ENCODE measurements at places on chromosomes 4 and X.
A peak's percentile ranks its signal among the peaks of the same experiment; 100 is the strongest.

DNA sequence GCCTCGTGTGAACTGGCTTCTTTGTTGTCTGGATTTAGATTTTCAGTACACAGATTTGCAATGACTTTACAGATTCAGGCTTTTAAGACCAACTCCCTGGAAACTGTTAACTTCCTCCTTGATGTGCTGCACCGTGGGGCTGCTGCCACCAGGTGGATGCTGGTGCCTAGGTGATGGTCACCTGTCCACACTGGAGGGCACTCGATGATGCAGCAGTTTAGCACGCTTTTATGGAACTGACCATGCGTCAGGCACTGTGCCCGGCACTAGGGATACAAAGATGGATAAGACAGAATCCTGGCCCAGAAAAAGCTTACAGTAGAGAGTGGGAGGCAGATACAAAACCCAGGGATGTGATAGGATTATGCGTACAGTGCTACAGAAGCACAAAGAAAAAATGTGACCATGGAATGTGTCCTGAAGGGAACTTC, 180.7 kb downstream of the CEP135 start:
- DNase-seq: peak; percentile 89

DNA sequence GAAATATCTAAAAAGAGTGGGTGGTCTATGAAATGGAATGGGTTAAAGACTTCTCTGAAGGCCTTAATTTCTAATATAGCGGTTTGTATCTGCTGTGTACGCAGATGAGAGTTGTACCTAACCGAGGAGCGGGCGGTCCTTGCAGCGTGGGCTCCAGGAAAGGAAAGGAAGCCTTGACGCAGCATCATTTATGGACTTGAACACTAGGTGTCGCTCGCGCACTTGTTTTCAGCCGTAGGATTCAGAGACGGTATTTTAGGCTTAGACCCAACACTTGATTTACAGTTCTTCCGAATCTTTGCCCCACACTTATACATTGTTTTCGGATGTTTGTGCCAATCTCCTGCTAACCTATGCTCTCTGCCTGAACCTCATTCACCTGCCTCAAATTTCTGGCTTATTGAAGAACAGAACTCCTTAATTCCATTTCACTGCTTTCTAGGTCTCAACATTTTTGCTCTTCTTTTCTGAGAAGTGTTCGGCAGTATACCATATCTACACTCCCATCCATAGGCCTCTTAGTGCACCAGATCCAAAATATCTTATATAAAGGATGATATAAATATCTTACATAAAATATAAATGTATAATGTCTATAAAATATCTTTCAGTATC, 48.9 kb upstream of the AADAT start:
- DNase-seq: peak; percentile 79

GRCh38 chr4:176782794-176783193, 9.9 kb downstream of the VEGFC start:
- DNase-seq: no peak

GRCh38 chrX:49999087-49999486, 76.7 kb downstream of the CLCN5 start:
- DNase-seq: no peak

DNA sequence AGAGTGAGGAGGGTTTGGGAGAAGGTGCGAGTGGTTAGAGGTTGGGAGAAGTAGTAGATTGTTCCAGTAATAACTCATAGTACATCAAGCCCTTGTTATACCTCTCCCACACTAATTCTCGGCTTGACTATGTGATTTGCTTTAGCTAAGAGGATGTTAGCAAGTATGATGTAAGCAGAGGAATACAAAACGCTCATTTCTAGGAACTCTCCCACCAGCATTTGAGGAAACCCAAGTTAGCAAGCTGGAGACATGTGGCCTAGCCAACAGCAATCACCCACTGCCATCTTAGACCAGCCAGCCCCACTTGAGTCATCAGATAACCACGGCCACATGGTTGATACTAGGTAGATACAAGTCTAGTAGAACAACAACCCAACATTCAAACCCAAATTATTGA, 14.2 kb downstream of the FTHL17 start:
- no peak for DNase-seq

DNA sequence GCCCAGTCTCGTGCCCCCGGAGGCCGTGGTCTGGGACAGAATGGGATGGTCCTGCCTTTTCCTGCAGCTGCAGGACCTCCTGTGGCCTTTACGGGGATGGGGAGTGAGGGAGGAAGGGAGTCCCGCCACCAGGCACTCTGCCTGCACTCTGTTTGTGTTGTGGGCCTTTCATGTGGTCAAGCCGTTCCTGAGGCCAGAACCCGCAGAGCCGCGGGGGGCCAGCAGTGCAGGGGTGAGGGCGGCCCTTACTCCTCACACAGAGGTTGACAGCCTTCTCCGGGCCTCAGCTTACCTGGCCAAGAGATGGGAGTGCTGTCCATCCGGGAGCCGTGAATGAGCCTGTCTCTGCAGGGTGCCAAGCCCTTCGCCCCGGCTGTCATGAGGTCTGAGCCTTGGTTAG, 230.7 kb downstream of the AFAP1 start:
- DNase-seq: no peak

GRCh38 chr4:6811165-6811564, 28.6 kb downstream of the KIAA0232 start:
- DNase-seq: no peak

DNA sequence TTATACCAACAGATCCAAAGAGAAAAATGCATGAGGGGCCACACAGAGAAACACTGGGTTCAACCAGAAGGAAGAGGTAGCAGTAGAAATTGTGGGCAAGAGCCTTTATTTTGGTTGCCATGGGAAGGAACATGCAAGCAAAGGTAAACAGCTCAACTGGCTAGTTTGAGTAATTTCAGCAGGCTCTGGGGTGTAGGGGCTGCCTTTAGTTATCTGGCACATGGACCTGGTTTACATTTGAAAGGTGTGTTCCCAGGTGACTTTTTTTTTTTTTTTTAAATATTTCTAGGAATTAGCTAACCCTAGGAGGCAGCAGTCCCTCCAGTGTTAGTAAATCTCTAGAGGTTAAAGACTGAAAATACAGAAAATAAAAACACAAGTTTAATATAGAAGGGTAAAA, 481.9 kb downstream of the ACTRT1 start:
- DNase-seq: no peak

DNA sequence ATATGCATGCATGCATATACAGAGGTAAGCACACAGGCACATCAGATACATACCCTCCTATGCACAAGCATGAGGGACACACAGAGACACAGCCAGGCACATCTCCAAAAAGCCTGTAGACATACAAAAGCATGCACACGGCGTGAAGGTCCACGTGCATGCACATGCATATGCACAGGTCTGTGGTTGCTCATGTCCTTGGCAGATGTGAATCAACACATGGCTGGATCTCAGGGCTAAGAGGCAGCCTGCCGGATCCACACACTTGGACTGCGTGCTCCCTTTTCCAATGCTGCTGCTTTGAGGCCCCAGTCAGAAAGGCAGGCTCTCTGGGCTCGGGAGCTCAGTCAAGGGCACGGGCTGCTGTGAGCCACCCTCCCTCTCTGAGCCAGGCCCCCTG, 3.6 kb downstream of the STARD8 start:
- no peak for DNase-seq

- no peak for DNase-seq
Observed at GRCh38 chr4:26233350-26233749, 87.5 kb upstream of the RBPJ start.

GRCh38 chr4:67291644-67292043, 253.7 kb downstream of the CENPC start:
- DNase-seq: no peak

- no peak for DNase-seq
Observed at GRCh38 chrX:34586346-34586911, 70.7 kb downstream of the TMEM47 start.

DNA sequence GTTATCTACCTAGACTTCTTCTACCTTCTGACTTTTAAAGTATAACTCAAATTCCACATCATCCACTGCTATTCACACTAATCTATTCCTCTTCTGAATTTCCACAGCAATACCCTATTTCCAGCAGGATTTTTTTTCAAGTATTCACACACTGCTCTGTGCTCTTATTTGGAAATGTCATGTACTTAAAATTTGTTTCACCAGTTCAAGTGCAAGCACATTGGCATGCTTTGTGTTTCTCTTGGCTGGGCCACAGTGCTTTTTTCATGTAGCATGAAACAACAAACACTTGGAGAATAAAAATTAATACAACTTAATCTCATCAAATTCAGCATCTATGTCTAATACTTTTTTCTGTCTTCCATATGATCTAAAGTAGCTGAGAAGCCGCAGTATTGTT, 161.8 kb upstream of the PCDH18 start:
- no peak for DNase-seq

DNA sequence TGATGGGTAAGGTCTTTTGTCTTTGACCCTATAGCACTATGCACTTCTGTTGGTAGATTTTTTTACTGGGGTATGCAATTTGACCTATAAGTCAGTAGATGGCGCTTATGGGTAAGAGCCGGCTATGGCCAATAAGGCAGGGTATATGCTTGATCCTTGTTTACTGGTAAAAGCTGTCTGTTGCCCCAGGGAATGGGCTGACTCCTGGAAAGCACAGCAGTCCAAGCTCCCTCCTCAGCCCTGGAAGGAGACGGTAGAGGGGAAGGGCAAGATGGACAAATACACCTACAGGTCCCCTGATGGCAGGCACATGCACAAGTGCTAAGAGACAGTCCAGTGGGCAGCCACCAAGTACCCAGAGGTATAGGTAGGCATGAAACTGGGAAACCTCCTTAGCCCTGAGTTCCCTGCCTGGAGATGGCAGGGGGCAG, 63.7 kb downstream of the ADAMTS3 start:
- DNase-seq: peak; percentile 50

GRCh38 chr4:153465140-153465539, 1.0 kb upstream of the TMEM131L start:
- peak; percentile 21 for DNase-seq

DNA sequence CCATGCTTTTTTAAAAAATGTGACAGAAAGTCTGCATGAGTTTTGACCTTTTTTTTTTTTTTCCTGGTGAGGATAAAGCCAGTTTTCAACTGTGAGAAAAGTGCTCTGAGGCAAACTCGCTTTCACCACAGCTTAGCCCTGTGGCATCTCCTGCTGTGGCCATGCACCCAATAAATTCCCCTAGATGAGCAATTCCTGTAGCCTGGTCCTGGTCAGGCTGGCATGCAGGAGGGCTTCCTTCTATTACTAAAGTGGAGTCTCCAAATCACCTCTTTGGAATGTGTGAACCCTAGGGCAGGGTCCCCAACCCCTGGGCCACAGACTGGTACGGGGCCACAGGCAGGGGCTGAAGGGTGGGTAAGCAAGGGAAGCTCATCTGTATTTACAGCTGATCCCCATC, 265.4 kb downstream of the RAPGEF2 start:
- DNase-seq: no peak

DNA sequence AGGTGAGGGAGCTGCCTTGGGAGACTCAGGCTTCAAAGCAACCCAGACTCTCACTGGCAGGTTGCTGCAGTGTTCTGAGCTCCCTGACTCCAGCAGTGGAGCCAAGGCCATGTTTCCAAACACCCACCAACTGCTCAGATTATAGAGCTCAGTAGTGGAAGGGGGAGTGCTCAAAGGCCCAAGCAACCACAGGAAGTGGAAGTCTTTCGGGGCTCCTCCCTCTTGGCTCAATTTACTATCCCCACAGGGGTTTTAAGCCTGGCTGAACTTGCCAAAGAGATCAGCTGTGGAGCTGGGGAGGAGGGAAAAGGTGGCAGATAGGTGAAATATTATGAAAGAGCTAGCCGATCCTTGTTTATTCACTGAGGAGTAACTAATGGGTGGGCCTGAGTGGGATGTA, 82.5 kb downstream of the HPRT1 start:
- no peak for DNase-seq

DNA sequence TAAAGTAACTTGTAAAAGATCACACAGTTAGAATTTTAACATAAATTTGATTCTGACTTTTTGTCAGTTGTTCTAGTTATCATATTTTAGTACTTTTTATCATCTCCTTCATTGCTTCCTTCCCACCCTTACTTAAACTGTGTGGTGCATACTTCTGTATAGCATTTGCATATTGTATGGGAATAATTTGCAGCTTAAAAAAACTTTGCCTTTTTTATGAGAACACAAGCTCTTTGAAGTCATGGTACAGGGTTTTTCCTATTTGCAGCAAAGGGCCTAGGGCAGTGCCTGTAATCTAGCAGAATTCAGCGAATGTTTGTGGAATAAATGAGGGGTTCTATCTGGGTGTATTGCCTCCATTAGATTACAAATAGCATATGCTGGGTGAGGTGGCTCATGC, 41.6 kb downstream of the SYNPO2 start:
- no peak for DNase-seq

DNA sequence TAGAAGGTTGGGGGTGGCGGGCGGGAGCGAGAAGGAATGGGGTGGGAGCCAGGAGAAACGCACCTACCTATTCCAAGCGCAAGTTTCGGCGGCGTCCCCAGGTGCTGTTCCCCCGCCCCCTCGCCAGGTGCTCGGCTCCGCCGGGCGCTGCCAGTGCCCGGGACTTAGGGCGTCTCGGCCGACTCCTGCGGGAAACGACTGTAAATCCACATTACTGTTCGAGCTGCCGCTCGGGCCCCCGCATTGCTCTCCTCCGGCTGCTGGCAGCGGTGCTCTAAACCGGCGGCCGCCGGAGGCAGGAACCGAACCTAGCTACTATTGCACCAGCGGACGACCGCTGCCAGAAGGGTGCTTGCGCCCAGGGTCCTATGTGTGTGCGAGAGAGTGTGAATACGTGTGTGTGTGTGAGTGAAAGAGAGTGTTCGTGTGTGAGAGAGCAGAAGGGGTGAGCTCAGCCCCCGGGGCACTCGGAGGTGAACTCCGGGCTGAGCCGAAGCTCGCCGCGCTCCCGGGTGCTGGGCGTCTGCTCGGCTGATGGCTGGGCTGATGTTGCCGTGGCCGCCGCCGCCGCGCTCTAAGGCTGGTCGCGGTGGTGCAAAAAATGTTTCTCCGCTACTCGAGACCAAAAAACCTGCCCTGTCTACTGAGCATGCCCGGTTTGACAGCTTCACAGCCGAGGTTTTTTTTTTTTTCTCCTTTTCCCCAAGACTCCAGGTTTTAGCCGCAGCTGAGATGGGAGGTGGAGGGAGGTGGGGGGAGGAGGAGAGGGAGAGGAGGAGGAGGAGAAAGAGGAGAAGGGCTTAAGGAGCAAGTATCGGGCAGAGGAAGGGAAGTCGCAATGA, 115.7 kb upstream of the TEX13C start:
- DNase-seq: no peak

- DNase-seq: no peak
Observed at GRCh38 chrX:94721386-94721785, 1047.4 kb downstream of the FAM133A start.

GRCh38 chr4:138405934-138406567, 163.9 kb upstream of the SLC7A11 start:
- no peak for DNase-seq

DNA sequence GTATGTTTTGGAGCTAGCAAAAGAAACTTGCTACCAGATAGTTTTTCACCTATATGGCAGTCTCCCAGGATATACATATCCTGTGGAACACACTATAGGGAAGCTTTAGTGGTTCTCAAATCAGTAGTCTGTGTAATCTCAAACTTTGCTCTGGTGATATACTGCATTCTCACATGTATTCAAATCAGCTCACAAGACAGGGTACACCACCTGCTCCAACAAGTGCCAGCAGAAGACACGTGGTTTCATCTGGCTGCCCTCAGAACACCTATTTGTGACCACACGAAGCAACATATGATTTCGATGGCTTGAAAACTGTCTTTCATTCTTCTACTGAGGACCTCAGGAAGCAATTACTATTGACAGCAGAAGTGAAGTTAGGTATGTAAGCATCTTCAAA, 37.7 kb downstream of the BCLAF3 start:
- DNase-seq: no peak
